Amniotic stem cell (primary cell): ENCODE measurements at places on chromosomes 7 and 10.

GRCh38 chr7:66668112-66668511 lies 39.4 kb downstream of the KCTD7 start:
- no peak for DNase-seq

DNA sequence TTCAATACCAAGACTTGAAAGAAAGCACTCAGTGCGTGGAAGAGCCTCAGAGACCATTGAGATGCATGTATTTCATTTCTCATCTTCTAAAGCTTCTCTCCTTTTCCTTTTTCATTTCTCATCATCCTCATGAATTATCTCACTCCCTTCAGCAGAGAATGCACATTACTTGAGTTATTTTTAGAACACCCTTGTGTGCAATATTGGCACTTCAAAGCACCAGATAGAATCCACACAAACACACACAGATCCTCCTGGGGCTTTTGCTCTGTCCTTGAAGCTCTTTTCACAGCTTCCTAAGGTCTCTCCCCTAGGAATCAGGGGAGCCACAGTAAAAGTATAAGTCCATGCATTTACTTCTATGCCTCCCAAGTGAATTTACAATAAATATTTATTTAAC lies 18.3 kb downstream of the DGKI start:
- DNase-seq, result no peak

DNA sequence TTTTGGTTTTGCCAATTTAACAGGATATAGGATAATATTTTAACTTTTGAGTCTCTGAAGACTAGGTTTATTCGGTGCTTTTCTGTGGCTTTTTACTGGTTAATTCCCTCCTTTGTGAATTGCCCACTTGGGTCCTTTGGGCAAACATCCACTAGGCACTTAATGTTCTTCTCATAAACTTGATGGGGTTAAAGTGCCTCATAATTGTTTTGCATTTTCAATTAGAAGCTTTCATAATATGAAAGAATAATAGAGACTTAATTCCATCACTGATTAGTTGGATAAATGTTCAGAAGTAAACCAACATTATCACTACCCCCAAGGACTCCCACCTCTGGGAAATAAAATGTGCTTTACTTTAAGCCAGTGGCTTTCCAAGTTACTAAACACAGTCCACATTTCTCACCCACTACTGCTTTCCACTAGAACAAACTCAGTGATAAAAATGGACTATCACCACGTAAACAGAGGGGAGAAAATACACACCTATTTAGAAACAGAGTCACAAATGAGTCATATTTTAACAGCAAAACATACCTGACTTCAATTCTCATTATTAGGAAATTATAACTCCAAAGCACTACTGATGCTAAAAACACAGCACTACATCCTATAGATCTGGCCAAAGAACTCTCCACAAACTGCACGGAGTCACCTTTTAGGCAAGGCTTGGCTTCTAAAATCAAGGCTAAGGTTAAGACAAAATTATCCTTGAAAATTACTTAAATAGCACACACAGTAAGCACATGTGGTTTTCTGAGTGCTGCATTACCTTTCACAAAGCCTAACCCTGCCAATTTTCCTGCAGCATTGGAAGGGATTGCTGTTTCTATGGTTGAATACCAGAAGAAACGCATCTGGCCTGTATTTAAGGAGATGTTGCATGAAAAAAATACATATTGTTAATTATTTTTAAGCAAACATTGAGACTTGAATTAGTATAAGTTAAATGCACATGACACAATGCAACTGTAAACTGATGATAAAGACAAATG lies 41.2 kb downstream of the PARD3 start:
- DNase-seq, result no peak

DNA sequence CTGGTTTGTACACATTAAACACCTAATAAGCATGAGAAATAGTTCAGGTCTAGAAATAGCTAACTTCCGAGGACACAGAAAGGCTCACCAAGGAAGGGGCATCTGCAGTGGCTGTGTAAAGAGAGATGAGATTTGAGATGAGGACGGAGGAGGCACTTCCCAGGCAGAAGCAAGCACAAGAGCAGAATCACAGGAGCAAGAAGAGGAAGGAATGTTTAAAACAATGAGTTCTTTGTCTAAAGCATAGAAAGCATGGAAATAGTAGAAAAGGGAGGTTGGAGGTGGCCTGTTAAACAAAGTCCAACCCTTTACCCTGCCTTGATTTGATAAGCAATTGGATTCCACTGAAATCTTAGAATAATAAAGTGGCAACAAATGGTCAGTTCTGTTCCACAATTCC lies 11.6 kb upstream of the PON3 start:
- DNase-seq, result no peak

DNA sequence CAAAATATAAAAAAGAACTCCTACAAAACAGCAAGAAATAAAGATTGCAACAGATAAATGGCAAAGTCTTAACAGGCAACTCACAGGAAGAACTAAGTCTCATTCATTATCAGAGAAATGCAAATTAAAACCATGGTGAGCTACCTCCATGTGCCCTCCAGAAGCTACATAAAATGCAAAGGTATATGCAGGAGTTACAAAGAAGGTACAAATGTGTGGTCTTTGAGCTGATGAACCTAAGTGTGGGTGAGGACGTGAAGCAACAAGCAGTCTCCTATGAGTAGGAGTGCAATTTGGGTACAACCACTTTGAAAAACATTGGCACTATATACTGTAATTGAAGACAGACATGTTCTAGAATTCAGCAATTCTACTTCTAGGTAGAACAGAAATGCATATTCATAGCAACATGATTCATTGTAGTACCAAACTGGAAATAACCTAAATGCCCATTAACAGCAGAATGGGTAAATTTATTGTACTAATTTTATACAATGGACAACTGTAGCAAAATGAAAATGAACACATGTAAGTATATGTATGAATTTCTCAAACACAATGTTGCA lies 61.6 kb upstream of the KCNMA1 start:
- DNase-seq, result no peak

- DNase-seq, result no peak
Observed at GRCh38 chr7:54337466-54337865, 204.7 kb upstream of the VSTM2A start.

- DNase-seq, result no peak
Observed at GRCh38 chr10:131269776-131270460, 41.6 kb downstream of the TCERG1L start.

GRCh38 chr7:53428045-53428444 lies 392.6 kb downstream of the POM121L12 start:
- no peak for DNase-seq
